ENCODE measurements at places on chromosomes 16 and 17.
A peak's percentile ranks its signal among the peaks of the same experiment; 100 is the strongest.

DNA sequence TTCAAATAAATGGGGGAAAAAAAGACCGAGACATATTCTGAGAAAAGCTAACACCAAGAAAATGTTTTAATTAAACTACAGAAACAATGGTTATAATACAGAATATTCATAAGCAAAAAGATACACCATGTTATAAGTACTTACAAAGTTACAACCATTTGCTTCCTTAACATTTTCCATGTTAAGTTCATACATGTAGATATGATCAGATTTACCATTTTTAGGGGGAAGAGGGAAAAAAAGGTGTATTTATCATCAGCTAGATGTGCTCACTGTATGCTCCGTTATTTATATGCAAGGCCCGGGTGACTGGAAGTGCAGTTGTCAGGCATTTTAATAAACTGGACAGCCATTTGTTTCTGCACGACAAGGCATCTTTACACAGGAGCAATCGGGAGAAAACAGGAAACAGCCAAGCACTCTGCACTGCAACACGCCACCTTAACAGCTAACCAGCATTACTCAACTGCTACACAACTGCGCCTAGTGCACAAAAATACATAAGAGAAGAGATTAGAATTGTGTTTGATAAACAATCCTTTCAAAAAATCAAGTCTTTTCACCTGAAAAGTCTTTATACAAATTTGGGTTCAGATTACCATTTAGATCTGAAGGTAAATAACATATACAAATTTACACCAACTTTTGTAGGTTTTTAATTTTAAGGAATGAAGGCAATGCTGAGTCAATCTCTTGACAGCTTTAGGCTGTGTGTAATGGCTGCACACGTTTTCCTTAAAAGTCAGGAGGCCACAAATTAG lies 2.9 kb downstream of the SRSF2 start:
- no peak for DNase-seq

DNA sequence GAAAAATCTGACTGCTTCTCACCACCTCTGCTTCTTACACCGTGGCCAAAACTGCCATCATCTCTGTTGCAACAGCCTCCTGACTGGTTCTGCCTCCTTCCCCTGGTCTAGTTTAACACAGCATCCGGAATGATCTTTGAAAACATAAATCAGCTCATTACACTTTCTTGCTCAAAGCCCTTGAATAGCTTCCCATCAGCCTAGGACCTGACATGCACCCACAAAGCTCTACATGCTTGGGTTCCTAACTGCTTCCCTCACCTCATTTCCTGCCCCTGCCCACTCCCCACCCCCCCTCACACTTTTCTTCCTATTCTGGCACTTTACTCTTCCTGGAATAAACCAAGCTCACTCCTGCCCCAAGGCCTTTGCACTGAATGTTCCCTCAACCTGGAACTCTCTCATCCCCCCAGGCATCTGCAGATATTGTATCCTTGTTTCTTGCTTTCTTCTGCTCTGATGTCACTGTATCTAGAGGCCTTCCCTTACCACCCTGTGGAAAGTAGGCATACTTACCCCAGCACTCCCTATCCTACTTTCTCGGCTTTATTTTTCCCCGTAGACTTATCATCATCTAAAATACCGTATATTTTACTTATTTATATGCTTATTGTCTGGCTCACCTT lies 112.4 kb downstream of the FTO start:
- no peak for DNase-seq

DNA sequence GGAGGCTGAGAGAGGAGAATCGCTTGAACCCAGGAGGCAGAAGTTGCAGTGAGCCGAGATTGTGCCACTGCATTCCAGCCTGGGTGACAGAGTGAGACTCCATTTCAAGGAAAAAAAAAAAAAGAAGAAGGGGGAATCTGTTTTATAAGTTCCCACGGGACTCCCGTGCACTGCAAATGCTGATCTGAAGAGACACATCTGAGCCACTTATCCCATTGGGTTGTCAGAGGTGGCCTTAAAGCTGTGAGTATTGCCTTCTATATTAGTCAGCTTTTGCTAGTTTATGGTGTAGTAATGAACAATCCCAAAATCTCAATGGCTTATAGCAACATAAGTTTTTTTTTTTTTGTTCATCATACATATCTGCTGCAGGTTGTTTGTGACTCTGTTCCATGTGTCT lies 82.8 kb downstream of the MRM1 start:
- no peak for DNase-seq

GRCh38 chr17:75077072-75077495 lies 10.7 kb upstream of the SLC16A5 start:
- no peak for DNase-seq

DNA sequence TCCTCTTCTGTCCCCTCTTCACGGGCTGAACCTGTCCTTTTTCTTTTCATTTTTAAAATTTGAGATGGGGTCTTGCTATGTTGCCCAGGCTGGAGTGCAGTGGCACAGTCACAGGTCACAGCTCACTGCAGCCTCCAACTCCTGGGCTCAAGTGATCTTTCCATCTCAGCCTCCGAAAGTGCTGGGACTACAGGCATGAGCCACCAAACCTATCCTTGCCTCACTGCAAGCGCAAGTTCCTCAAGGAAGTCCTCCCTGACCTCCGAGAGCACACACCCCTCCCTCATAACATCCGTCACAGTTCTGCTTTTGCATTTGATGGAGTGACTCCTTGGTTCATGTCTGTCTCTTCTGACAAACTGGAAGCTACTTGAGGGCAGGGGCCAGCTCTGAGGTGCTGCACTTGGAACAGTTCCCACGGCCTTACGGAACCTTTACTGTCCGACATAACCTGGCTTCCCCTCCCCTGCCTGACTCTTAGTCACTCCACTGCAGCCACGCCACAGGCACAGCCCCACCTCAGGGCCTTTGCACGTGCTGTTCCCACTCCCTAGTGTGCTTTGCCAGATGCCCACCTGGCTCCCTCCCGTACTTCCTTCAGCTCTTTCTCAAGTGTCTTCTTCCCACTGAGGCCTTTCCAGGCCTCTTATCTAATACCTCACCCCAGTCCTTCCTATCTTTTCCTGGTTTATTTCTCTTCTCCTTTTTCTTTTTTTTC lies 4.4 kb downstream of the TBX6 start:
- no peak for DNase-seq

DNA sequence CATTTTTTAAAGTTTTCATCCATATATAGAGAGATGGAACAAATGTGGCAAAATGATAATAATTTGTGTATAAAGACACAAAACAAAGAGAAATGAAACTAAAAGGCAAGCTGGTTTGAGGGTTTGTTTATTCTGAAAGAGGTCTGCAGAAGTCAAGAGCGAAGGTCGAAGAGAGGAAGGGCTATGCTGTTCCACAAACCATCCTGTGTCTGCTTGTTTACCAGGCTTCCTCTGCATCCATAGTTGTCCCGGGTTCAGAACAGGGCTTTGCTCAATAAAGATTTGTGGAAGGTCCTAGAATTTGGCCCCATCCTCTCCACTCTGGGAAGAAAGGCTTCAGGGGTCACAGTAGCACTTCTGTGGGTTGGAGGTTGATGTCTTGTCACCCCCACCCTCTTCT lies 2.4 kb upstream of the MARVELD3 start:
- no peak for DNase-seq

- peak; percentile 86 for DNase-seq
Measured at GRCh38 chr16:31869511-31870201, 4.0 kb upstream of the ZNF267 start.

DNA sequence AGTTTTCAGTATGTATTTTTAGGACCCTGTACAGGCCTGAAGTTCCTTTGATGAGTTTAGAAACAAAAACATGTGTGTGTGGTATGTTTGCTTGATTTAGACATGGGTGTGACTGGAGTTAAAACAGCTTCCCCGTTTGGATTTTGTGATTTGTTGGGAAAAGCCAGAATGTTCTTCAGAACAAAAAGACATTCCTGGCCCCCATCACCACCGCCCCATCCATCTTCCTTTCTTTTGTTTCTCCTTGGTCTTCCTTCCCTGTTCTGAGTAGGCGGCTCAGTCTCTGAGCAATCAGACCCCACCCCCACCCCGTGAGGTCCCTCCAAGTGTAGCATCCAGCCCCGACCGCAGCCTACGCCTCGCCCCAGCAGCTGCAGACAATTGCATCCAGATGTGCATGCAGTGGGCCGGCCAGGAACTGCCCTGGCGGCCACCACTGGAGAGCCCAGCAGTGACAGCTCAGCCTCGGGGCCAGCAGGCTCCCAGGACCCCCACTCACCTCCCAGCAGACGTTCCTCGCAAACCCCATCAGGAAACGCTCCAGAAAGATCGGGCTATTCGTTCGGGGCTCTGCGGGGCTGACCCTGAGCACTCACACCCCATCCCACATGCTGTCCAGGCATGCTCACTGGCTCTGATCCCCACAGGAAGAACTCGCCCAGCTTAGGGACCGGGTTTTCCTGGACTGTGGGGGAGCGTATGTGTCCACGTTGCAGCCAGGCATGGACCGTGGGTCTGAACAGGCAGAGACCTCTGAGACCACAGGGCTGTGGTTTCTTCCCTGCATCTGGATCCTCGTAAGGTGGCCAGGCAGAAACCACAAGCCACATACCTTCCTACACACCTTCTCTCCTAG lies 99.8 kb upstream of the CDH5 start:
- no peak for DNase-seq

DNA sequence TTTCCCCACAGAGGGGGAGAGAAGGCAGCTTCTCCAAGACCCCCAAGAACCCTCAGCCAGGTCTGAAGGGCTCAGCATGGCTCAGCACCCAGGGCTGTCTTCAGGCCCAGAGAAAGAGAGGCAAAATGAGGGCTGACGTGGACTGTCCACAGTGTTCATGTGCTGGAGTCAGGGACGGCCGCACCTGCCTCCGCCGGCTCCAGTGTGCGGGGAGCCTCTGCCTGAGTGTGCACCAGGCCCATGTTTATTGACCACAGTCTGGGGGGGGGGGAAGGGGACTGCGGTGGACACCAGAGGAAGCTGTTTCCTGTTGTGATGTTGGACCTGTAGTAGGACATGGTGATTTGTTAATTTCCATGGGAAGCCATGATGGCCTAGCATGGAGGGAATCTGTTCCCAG lies 6.9 kb downstream of the MRM1 start:
- no peak for DNase-seq

DNA sequence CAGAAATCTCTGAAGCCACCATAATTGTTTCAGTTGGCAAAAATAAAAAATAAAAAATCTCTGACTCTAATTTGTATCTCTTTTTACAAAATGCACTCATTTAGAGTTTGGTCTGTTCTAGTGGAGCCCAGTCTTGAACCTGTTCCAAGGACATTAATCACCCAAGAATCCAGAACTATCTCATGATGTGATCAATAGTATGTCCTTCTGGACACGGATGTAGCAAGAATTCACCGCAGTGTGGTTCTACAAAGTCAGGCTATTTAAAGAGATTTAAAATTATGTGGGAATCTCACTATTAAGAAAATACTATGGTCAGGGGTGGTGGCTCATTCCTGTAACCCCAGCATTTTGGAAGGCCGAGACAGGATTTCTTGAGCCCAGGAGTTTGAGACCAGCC lies 21.8 kb upstream of the ANKFN1 start:
- DNase-seq = no peak

DNA sequence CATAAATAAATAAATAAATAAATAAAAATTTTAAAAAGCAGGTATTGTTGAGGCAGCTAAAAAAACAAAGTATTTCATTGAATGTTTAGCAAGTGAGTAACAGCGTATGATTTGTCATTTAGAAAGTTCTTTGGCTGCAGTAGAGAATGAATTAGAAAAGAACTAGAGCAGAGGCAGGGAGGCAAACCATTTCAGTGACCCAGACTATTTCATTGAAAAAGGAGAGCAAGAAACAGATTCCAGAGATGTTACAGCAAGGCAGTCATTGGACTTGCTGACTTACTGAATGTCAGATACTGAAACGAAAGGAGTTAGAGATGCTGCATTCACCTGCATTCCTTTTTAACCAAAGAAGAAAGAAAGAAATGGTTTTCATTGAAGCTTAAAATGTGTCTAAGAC lies 105.5 kb upstream of the HLF start:
- no peak for DNase-seq

GRCh38 chr17:10087355-10087754 lies 111.1 kb downstream of the GAS7 start:
- DNase-seq = no peak

- DNase-seq = no peak
Measured at GRCh38 chr16:4574919-4575705, 19.0 kb downstream of the C16orf96 start.

DNA sequence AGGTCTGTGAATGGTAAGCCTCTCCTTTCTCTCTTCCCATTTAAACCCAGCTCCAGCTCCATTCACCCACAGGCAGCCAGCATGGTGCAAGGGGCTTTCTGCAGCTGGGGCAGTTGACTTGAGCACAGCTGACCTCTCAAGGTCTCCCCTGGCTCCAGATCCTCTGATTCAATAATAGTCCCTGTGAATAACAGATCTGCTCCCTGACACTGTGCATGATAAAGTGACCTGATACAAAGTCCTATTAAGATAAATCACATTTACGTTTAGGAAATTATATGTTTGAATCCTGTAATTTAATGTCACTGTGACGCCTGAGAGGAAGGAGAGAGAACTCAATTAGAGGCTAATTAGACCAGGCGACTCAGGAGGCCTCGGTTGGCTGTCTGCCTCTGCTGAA lies 540.4 kb upstream of the CDH11 start:
- no peak for DNase-seq

DNA sequence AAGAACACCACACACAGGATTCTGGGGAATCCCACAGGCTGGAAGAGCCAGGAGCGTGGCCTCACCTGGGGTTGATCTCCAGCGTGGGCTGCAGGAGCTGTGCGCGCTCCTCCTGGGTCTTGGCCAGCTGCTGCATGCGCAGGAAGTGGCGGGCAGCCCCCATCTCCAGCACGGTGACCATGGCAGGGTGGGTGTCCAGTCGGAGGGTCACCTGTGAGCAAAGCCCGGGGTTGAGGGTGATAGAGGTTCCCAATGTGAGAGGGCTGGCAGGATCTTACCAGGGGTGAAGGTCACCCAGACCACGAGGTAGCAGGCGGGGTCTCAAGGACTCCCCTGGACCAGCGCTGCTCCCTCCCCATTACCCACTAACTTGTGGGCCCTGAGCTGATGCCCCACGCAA lies 7.4 kb downstream of the DNASE1 start:
- DNase-seq = no peak

DNA sequence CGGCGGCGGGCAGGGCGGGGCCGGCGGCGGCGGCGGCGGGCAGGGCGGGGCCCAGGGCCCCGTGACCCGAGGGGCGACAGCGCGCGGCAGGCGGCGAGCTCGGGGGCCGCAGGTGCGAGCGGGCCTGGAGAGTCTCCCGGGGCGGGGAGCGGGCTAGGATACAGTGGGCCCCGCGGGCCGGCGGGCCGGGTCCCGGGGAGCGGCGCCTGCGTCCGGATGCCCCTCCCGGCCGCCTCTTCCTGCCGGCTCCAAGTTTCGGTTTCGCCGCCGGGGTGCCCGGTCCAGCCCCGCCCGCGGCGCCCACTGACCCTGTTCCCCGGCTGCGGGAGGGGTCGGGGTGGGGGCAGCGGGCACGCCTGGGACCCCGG lies at the start of gene RNF213:
TSS of gene RNF213 (plus strand) at position 62 of the 368 bp plus-strand sequence. CDS start 2,830 bp downstream, outside the sequence.
- DNase-seq = peak; percentile 67

Data from CD4-positive, alpha-beta T cell treated with Interleukin-1 beta for 1 hour (primary cell).